GM12864 (cell line): ENCODE measurements at places on chromosomes 6 and 20.

DNA sequence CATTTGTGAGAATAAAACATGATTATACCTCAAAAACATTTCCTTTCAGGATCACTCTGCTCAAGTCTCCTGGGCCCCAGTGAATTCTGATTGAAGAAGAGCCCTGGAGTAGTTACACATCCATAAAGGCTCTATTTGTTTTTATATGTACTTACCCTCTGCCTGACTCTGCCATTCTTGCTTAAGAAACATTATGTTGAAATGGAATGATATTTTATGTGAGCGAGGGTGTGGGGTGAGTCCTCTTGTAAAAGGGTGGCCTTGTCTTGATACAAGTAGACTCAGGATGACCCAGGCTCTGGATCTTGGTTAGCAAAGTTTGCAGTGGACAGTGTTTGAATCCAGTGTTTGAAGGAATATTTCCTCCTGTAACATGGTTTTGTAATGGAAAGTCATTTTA lies 215.4 kb upstream of the PREP start:
- no peak for DNase-seq

DNA sequence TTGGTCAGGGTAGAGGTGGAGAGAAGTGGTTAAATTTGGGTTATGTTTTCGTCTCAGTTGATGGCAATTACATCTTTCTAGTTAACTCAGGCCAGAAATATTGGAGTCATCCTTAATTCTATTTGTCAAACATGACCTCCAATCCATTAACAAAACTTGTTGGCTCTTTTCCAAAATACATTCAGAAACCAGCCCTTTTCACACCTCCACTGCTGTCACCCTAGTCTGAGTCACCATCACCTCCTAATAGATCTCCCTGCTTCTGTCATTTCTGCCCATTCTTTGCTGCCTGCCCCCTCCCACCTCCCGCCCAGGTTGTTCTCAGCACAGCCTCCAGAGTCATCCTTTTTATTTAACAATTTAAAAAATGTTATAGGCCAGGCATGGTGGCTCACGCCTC lies 3.0 kb upstream of the ABCF1 start:
- no peak for DNase-seq

- no peak for DNase-seq
Measured at GRCh38 chr6:41527721-41528408, 18.3 kb upstream of the FOXP4 start.

- no peak for DNase-seq
Measured at GRCh38 chr6:170111816-170112582, 178.9 kb downstream of the DLL1 start.

- DNase-seq: no peak
Measured at GRCh38 chr6:141594874-141595273, 537.9 kb upstream of the GJE1 start.

GRCh38 chr6:83463886-83464285 lies 33.0 kb upstream of the ME1 start:
- no peak for DNase-seq

GRCh38 chr6:11830105-11830504 lies 51.5 kb upstream of the ADTRP start:
- DNase-seq: no peak

DNA sequence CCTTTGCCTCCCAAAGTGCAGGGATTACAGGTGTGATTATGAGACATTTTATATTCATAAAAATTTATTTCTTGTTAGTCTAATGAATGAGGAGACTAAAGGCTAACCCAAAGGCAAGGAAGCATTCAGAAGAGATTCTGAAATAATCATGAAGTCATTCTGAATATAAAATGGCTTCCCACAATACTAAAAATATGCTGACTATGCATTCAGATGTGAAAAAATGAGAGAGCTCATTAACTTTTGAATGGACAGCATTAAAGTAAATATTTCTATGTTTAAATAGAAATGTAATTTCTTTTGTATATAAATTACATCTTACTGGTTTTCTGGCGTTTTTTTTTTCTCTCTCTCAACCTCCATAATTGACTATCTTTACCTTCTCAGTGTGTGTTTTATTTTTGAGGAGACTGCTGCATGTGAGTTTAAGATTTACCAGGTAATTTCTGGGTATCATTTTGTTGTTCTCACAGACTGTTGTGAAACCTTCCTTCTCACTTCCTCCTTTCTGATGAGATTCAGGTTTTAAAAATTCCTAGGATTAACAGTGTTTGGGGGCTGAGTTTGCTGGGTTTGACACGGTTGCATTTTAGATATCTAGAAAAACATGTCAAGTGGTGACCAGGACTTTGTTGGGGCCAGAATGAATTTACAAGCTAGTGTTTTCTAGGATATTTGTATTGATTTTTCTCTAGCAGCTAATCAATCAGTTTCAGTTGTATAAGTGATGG lies 316.6 kb downstream of the CDKAL1 start:
- no peak for DNase-seq

GRCh38 chr6:79335133-79335674 lies 100.7 kb upstream of the HMGN3 start:
- DNase-seq: peak; percentile 59

- no peak for DNase-seq
Measured at GRCh38 chr6:18276610-18277236, 12.4 kb upstream of the DEK start.

GRCh38 chr6:144284783-144285547 lies at the start of gene UTRN:
Gene UTRN, plus strand, starts transcription at chr6:144285335. Its CDS starts 6,494 bp downstream, at chr6:144291829.
- DNase-seq: no peak

- DNase-seq: peak; percentile 66
Measured at GRCh38 chr6:155181498-155181897, 82.3 kb upstream of the CLDN20 start.
